ENCODE measurements at places on chromosomes 6 and 20. TPM values are rescaled to one million over a fixed set of nuclear protein-coding genes. Genes with fewer than 3 reads are reported as not detected.

DNA sequence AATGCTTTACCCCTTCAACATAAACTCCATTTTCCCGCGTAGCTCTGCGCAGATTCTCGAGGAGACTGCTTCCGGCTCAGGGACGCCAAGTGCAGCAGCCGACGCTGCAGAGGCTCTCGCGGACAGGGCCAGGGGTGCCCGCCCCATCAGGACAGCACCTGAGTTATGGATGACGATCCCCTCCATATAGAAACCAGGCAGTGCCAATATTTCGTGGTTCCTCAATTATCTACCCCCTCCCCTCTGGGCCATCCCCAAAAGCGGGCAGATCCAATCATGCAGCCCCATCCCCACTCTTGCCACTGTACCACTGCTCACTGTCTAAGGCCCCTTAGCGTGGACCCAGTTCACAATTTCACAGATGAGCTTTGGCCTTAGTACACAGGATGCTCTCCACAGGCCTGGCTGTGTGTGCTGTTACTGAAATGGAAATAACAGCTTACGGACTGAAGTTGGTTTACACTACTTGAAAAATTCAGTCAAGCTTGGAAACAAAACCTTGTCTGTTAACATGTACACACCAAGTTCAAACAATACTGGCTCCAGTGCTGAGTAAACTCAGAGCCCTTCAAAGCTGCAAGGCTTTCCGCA, 74.5 kb downstream of the DACT2 start:
- H3K4me1 ChIP-seq = no peaks in the 10 kb centered on the region
- H3K27ac ChIP-seq = no peak overlapping the region
- H3K4me3 ChIP-seq = no peak overlapping the region
- H3K36me3 ChIP-seq = no peaks in the 10 kb centered on the region
- DNase-seq = no peak

DNA sequence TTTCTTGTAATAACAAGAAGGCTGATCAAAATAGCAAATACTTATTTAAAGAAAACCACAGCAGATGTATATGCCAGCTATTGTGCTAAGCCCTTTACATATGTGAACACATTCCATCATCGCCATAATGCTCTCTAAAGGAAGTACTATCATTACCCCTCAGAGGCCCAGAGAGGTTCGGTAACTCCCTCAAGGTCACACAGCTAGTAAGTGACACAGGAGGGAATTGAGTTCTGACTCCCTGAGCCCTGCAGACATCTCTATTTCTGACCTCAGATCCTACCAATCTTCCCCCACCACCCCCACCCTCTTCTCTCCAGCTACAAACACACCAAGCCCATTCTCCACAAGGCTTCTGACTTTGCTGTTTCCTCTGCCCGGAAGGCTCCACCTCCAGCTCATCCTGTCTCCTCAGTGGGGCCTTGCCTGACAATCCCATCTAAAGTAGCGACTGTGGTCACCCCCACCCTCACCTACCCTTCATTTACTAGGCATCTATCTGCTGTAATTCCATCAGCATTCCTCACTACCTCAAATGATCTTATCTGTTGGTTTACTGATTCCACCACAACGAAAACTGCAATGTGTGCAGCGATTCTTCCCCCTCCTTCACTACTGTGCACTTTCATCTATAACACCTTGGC, 234.5 kb downstream of the LRFN2 start:
- H3K4me3 ChIP-seq = no peak overlapping the region
- H3K36me3 ChIP-seq = no peaks in the 10 kb centered on the region
- no peaks in the 10 kb centered on the region for H3K27me3 ChIP-seq
- DNase-seq = no peak
- no peak overlapping the region for H3K27ac ChIP-seq

- H3K4me3 ChIP-seq = no peak overlapping the region
- no peaks in the 10 kb centered on the region for H3K36me3 ChIP-seq
- DNase-seq = no peak
These were observed 222.2 kb downstream of the BCKDHB start for GRCh38 chr6:80328652-80329051.

Gene CPNE1
- total RNA-seq = 114 TPM
